ENCODE measurements at places on chromosomes 13 and 19.

DNA sequence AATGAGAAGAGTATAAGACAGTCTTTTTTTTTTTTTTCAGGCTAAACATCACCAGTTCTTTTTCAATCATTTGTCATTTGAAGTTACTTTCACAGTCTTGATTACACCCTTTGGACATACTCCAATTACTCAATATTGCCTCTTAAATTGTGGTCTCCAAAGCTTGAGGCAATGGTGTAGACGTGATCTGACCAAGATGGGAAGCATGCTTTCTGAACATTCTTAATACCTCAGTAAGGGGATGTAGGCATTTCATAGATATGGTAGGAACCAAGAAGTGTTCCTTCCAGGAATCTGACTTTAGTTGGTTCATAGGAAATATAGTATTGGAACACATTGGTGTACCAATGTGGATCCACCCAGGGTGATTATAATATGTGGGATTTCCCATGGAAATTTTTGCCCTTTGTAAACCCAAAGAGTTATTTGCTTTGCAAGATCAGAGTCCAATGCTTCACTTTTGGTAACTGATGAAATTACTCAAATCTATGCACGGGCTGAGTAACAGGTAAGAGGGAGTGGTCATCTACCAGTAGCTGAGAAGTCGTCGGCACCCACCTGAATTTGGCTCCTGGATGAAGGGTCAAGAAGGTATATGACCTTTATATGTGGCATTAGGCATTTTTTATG, 62.2 kb downstream of the ERCC5 start:
- DNase-seq: no peak

GRCh38 chr19:18987456-18987855, 45.9 kb downstream of the SUGP2 start:
- no peak for DNase-seq

DNA sequence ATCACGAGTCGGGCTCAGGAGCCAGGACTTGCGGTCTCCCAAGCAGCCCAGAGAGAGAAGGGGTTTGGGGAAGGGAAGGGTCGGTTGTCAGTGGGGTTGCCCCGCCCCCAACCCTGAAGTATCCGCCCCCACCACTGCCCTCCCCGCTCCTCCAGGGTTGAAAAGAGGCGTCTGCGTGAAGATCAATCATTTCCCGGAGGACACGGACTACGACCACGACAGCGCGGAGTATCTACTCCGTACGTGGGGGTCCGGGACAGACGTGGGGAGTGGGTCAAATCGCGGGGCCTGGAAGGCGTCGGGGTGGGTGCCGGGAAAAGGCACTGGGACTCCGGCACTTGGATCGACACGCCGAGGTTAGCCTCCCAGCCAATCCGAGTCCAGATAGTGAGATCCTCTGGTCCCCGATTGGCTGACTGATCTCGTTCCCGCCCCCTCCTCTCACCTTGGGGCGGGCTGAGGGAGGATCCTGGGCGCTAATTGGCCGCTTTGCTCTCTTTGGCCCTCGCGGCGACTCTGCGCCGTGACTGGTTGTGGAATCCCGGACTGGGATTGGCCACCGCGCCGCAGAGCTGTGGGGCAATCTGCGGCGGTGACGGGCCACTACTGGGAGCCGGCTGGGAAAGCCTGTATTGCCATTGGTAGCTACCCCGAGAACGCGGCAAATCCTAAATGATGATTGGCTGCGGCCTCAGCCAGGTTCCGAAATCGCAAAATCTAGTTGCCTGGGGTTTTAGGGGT, 13.3 kb upstream of the CACNG6 start:
- DNase-seq: no peak

- DNase-seq: no peak
Observed at GRCh38 chr19:56253737-56254136, 18.8 kb upstream of the EDDM13 start.

DNA sequence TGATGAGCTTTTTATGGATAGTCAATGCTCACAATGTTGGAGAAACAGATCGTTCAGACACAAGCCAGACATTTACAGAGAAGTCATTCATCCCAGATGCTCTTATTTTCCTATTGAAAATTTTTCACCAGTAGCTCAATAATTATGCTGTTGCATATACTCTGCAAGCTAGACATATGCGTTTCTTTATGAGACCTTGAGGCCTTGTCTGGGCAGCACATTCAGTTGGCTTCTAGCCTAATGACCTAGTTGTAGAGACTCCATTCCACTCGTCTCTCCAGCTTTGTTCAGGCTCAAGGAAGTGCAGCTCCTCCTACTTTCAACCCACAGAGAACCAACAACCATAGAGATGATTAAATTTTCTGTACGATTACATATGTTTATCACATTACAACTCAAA, 237.7 kb downstream of the MZT1 start:
- DNase-seq: no peak
